Esophagus muscularis mucosa (tissue), 4 donors: ENCODE measurements at places on chromosomes 7 and 10. TPM values are rescaled to one million over a fixed set of nuclear protein-coding genes. Genes with fewer than 3 reads are reported as not detected.

The ACTR1A gene
- total RNA-seq: 164 TPM

The MYPN gene
- 0.50 TPM for total RNA-seq

The RNLS gene
- 12.9 TPM for total RNA-seq

The PODXL gene
- total RNA-seq: 33.4 TPM

The XRCC2 gene
- 0.45 TPM for total RNA-seq

The TMEM120A gene
- total RNA-seq: 23.2 TPM

The TRPV6 gene
- total RNA-seq: not detected

The AUTS2 gene
- 18.5 TPM for total RNA-seq

The ANAPC16 gene
- total RNA-seq: 149 TPM

The BICC1 gene
- 19.1 TPM for total RNA-seq

The AKR1E2 gene
- 21.0 TPM for total RNA-seq

The ZNF727 gene
- total RNA-seq: 5.8 TPM

The GSAP gene
- 12.6 TPM for total RNA-seq

The OPN1SW gene
- not detected for total RNA-seq

The CALML5 gene
- total RNA-seq: not detected

The FAM25G gene
- not detected for total RNA-seq

The OR2A12 gene
- total RNA-seq: not detected

The MRLN gene
- not detected for total RNA-seq

The CDC14C gene
- not detected for total RNA-seq

The PGAM2 gene
- 0.52 TPM for total RNA-seq

The IL6 gene
- total RNA-seq: 51.4 TPM

The PAX4 gene
- total RNA-seq: not detected

The DEPP1 gene
- 32.0 TPM for total RNA-seq

The GGCT gene
- 39.9 TPM for total RNA-seq
